Nephron progenitor cell (in vitro differentiated cells): ENCODE measurements at places on chromosomes 3 and 15.

- no peak for DNase-seq
These were observed 158.2 kb downstream of the NTRK3 start for GRCh38 chr15:88098361-88098760.

DNA sequence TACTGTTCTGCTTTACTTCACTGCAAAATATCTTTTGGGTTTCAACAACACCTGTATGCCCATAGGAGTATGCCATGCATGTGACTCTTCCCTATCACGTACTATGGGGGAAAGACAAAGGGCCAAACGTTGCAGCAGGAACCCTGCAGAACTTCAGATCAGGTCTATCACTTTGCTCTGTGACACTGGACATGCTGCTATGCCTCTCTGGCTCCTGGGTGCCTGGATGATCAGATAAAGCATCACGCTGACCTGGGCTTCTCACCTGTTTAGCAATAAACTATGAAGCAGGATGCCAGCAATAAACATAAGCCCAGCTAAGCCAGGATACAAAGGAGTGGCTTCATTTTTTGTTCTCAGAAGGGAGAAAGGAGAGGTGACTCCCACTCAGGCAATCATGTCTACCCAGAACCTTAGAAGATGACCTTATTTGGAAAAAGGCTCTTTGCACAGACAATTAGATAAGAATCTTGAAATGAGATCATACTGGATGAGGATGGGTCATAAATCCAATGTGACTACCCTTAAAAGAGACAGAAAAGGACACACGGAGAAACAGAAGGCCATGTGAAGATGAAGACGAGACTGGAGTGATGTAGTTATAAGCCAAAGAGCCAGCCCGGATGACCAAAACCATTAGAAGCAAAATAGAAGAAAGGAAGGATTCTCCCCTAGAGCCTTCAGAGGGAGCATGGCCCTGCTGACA lies 19.3 kb downstream of the POMGNT2 start:
- no peak for DNase-seq

DNA sequence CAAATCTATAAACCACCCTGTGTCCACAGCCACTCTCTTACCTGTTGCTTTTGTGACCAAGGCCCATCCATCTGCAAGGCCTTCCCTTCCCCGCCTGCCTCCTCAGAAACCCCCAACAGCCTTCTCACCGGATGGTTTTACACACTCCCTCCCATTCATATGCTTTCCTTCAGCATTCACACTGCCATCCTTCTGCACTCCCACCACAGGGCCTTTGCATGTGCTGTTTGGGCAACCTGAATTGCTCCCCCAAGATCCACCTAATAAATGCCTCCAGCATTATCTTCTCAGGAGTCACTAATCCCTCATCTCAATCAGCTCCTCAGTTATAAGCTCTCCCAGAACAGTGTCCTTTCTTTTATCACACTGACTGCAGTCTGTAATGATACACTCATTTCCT lies 6.0 kb downstream of the CLEC3B start:
- DNase-seq = no peak

GRCh38 chr3:179898024-179898423 lies 138.7 kb downstream of the PEX5L start:
- DNase-seq = peak; percentile 45

DNA sequence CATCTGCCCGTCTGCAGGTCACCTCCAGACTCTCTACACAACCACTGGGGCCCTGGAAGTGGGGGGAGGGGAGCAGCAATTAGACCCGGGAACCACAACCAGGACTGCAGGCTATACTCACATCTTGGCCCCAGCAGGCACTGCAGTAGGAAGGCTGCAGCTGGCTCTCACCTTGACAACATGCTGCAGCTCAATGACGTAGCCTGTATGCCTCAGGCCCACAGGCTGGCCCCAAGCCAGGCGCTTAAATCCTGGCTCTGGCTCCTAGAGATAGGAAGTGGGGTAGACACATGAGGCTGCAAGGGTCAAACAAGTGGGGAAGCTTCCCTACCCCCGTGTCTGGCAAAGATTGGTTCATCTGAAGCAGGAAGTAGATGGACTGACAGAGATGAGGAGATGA lies 4.6 kb upstream of the QRICH1 start:
- DNase-seq = no peak

DNA sequence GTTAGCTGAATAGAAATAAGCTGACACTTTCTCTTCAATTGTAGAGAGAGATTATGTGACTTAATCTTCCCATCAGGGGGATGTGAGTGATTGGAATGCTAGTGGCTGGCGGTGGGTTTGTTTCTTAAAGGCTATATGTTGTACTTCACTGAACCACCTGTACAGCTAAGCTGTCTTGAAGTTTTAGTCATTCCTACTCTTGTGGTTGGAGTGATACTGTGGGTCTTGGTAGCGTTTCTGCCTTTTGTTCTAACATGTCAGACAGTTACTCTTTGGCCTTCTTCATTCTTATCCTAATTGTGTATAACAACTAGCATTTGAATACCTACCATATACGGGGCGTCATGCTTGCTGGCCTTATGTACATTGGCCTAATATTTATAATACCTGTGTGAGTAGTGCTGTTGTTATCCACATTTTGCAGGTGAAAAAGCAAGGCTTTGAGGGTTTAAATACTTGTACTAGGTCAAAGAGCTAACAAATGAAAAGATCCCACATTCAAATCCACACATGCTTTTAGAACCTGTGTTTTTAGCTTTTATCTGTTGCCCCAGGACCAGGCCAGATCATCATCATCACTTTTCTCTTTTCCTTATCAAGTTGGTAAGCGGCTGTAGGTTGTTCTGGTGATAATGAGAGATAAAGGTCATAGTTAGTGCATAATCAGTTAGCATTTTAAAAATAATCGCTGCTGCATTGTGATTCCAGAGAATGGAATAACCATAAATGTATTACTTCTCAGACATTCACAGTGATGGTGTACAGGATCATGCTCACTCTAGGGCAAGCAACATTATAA lies 50.2 kb downstream of the AKAP13 start:
- no peak for DNase-seq

DNA sequence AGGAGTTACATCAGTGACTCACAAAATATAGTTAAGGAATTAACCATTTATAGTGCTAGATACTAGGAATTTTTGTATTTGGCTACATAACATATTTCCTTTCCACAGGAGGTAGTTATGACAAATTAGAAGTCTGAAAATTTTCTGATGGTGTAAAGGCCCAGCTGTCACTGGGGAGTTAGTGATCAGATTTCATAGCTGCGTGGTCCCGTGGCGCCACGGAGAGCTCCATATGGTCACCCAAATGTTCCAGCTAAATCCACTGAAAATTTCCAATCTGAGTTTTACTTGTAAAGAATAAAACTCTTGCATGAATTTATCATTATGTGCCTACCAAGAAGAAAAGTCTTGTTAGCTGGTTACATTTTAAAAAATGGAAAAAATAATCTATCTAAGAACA lies 368.9 kb upstream of the PLSCR5 start:
- no peak for DNase-seq

DNA sequence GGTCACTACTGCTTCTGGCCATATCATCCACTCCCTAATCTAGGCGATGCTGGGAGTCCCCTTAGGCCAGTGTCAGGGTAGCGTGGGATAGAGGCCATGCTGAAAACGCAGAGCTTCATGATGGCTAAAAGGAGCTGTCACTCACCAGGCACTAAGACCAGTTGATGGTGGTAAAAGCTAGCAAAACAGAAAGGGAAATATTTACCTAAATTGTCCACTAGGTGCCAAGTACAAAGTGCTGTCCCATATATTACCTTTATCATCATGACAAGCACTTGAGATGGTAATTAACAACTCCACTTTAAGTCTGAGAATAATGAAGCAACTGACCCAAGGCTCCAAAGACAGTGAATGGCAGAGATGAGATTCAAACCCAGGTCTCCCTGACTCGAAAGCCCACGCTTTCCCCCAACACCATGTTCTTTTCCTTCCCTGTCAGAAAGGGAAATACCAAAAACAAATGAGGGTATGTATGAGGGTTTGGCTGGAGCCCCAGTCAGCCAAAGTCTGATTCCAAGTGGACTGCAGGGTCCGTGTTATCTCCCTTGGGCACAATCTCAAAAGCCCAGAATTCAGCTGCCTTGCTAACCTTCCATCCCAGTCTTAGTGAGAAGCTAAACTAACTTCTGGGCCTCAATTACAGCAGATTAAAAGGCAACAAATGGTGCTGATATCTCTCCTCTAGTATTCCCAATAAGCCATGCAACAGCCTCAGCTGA lies 84.7 kb downstream of the RBPMS2 start:
- DNase-seq = no peak

GRCh38 chr3:145889730-145890129 lies 271.3 kb downstream of the PLOD2 start:
- DNase-seq = no peak

DNA sequence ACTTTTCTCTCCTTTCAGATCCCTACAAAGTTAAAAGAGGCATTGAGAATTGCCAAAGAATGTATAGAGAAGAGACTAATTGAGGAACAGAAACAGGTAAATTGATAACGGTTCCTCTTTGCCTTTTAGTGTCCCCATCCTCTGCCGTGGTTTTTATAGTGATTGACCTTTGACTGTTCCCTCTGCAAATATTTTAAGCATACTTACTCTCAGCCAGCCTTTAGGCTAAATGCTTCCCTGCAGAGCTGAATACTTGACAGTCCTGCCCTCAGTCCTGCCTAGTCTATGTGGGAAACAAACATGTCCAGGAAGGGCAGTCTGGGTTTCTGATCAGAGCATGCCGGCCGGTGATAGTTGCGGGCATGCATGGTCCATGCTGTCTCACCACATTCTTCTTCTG lies 24.7 kb downstream of the PDHB start:
- no peak for DNase-seq

DNA sequence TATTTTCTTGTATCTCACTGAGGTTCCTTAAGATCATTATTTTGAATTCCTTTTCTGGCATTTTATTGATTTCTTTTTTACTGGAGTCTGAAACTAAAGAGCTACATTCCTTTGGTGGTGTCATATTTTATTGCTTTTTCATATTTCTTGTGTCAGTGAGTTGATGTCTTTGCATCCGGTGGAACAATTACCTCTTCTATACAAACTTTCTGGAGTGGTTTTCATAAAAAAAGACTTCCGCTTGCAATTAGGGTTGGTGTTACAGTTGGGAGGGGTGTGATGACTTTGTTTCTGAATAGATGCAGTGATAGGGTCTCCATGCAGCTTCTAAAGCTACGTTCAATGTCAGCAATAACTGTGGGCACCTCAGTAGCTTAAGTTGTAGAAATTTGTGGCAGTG lies 181.7 kb downstream of the LPP start:
- DNase-seq = no peak

DNA sequence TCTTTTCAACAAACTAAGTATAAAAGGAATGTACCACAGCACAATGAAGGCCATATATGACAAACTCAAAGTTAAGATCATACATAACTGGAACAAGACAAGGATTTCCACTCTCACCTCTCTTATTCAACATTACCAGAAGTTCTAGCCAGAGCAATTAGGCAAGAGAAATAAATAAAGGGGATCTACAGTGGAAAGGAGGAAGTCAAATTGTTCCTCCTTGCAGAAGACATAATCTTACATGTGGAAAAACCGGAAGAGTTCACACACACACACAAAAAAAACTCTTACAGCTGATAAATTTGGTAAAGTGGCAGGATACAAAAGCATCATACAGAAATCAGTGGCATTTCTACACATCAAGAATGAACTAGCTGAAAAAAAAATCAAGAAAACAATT lies 277.9 kb downstream of the MCTP2 start:
- DNase-seq = no peak

- no peak for DNase-seq
These were observed 835 bp upstream of the TTLL3 start for GRCh38 chr3:9809239-9809614.

DNA sequence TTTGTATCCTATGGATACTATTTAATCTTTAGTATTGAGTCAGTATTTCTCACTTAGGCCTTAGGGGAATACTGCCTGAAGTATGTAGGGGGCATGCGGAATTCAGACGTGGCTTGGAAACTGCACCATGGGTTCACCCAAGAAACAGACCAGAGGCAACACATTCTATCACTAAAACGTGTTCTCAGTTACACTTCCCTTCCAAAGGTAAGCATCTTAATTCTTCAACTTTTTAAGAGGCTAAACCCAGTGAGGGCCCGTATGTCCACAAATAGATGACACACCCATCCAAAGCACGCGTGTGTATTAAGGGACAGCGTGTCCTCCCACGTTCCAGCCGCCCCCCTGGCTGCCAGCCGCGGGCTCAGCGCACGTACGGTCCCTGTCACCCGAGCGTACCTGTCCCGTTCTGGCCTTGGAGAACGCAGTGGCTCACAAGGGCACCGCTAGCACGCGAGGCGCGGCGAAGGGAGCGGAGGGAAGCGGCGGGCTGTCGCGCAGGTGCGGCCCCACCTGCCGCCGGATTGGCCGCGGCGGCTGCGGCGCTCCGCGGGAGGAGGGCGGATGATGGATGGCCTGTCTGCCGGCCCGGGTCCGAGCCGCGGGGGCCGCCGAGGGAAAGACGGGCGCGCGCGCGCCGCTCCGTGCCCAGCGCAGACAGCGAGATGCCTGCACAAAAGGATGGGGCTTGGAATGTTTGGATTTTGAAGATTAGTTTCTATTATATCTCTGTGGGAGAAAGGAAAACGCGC lies 1003.9 kb upstream of the NR2F2 start:
- DNase-seq = peak; percentile 72

DNA sequence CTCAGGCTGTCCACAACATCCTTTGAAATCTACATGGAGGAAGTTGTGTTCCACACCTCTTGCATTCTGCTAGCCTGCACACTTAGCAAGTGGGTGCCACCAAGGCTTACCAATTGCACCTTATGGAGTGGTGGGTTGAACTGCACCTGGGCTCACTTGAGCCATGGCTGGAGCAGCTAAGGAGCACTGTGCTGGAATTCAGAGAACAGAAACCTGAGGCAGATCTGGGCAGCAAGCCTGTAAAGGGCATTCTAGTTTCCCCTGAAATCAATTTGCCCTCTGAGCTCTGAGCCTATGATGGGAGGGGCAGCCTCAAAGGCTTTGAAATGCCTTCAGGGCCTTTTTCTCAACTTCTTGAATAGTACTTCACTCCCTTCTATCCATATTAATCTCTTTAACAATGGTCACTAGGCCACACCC lies 18.0 kb downstream of the BTLA start:
- no peak for DNase-seq

- DNase-seq = no peak
These were observed 38.9 kb upstream of the PIK3CB start for GRCh38 chr3:138873471-138874278.

- no peak for DNase-seq
These were observed 130.1 kb downstream of the RYR3 start for GRCh38 chr15:33440900-33441299.

- DNase-seq = no peak
These were observed 16.1 kb downstream of the DNAJA4 start for GRCh38 chr15:78280319-78281072.

DNA sequence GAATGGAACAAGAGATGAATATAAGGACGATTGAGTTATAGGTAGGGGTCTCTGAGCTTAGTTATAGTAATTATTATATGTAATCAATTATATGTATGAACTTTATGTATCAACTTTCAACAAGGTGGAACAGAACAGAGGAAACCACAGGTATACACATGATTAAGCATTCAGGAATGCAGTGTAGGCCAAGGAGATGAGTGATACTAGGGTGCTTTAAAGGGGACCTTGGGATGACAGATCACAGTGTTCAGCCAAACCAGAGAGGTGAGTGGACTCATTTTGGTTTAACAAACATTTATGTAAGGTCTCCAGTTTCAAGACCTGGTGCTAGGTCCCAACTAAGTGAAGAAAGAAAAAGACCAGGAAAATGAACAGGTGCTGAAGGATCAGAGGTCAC lies 895.5 kb downstream of the ROBO2 start:
- no peak for DNase-seq

GRCh38 chr3:44292276-44292675 lies 46.3 kb upstream of the TCAIM start:
- no peak for DNase-seq
